ENCODE measurements at places on chromosomes 3 and 15.

- no peak for DNase-seq
Measured at GRCh38 chr3:123090728-123091531, 24.1 kb downstream of the PDIA5 start.

GRCh38 chr3:3516384-3516783, 282.8 kb upstream of the LRRN1 start:
- no peak for DNase-seq

DNA sequence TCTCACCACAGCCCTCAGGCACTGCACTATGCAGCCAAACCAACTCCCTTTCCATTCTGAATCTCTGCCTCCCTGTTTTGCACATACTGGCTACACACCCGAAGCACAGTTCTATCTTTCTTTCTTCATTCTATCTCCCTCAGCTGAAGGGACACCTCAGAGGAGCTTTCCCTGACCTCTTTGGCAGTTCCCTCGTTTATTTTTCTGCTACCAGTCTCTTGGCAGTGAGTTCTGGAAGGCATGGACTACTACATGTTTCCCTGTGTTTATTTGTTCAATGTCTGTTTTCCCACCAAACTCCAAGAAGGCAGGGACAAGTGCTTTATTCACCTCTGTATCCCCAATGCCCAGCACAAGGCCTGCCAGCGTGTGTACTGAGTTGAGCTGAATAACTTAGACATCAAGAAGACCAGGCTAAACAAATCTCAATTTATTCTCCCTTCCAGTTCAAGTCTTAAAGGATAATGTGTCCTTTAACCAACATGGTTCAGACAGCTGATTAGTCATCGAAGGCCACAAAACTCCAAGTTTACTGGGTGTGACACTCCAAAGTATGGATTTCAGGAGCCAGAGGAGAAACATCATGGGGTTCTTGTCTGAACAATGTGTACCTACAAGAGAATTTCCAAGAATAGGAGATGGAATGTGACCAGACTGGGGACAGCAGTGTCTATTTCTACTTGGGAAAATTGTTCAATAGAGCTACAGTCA, 260.1 kb upstream of the CTNNB1 start:
- no peak for DNase-seq

GRCh38 chr3:83034806-83035703, 1273.6 kb upstream of the GBE1 start:
- DNase-seq: no peak

DNA sequence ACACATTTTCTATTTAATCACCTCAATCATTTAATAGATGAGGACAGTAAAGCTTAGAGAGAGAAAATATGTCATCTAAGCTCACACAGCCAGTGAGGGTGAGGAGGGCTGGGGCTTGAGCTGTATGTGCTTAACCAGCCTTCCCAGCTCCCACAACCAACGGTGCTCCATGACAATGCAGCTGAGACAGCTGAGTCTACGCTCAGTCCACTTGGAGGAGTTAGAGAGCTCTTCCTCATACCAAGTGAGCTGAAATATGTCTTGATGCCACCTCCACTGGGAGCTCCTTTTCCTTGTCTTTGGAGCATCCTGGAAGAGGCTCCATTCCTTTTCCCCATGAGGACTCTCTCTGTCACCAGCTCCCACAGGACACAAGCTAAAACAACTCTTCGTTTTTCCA, 9.3 kb downstream of the HOMER2 start:
- no peak for DNase-seq

DNA sequence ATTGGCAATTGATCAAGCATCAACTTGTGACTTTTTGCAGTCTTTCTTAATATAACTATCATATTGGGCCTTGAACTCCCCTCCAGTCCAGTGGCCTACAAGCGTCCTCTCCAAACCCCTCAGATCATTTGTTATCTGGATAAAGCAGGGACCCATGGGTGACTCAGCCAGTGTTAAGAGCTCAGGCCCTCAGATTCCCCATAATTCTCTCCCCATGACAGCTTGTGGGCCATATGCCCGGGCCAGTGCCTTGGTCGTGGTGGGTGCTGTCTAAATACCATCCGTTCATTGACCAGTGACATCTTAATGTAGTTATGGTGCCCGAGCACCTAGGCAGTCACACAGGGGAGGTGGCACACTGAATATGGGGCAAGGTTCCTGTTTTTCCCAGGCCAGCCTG, 18.1 kb downstream of the MCF2L2 start:
- DNase-seq: no peak

- no peak for DNase-seq
Measured at GRCh38 chr15:66644869-66645268, 57.2 kb upstream of the SMAD6 start.

- DNase-seq: no peak
Measured at GRCh38 chr3:137764001-137764433, at the start of gene SOX14. Gene SOX14, plus strand, starts transcription at chr3:137764315. Its CDS starts 470 bp downstream, at chr3:137764785.

DNA sequence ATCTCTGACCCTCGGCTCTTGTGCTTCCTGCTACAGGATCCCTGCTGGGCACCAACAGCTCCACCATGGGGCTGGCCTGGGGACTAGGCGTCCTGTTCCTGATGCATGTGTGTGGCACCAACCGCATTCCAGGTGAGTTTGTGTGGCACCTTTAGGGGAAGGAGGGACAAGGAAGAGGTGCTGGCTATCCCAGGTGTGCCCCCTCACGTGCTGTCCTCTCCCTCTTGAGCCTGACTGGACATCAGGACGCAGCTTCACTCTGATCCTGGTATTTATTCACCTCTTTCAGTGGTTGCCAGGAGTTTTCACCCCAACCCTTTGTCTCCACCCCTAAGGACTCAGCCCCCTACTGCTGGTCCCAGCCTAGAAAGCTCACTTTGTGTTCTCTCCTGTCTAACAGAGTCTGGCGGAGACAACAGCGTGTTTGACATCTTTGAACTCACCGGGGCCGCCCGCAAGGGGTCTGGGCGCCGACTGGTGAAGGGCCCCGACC, 960 bp downstream of the THBS1 start:
- DNase-seq: no peak

GRCh38 chr3:137471130-137471529, 293.0 kb upstream of the SOX14 start:
- DNase-seq: no peak

GRCh38 chr15:39333896-39334295, 247.0 kb upstream of the THBS1 start:
- no peak for DNase-seq

DNA sequence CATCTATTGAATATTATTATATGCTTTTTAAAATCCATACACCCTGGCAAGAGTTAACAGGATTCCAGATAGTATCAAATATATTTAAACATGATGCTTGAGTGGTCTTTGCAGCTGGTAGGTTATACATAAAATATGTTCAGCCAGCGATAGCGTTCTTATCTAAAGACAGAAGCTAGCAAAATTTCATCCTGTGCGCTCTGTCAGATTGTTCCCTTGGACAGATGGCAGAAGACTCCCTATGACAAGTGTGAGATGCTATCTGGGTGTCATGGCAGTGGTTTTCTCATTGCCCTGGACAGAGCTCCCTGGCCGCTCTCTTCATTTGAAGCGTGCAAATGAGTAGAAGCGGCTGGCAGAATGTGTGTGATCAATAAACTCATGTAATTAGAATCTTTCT, 175.2 kb upstream of the SOX14 start:
- DNase-seq: no peak

DNA sequence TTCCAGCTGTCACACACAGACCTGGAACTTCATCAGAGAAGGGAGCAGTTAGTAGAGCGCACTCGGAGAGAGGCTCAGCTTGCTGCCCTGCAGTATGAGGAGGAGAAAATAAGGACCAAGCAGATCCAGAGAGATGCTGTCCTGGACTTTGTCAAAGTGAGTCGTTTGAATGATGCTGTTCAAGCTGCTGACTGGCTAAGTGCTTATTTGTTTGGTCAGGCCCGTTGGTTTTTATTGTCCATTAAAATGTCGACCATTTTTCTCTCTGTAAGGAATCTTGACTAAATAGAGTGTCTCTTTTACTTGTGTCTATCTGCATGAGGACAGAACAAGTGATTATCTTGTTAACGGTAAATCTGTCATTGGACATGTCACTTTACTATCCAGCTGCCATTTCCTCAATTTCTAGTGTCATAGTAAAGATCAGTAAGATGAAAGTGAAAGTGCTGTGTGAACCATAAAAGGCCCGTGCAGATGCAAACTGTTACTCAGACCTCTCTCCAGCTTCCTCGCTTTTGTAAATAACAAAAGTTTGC, 56.9 kb downstream of the LRCH3 start:
- DNase-seq: no peak

GRCh38 chr15:68787609-68788263, 33.0 kb downstream of the ANP32A start:
- DNase-seq: no peak

DNA sequence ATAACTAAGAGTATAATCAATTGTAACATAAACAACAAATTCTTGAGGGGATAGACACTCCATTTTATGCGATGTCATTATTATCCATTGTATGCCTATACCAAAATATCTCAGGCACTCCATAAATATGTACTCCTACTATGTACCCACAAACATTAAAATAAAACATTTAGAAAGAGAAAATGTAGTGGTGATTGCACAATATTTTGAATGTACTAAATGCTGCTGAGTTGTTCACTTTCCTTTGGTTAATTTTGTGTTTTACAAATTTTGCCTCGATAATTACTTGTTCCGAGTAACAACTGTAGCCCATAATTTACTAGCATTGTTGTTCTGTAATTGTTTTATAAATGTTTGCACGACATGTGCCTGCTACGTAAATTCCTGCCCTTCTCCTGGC, 131.3 kb downstream of the DCLK3 start:
- DNase-seq: no peak

- no peak for DNase-seq
Measured at GRCh38 chr3:194166682-194167479, 30.9 kb downstream of the HES1 start.

Data from stimulated activated CD4-positive, alpha-beta T cell treated with anti-CD3 and anti-CD28 coated beads, TNF-alpha, amount 100 ng/mL, for 48 hours (primary cell).